ENCODE measurements at places on chromosomes 6 and 20.
A peak's percentile ranks its signal among the peaks of the same experiment; 100 is the strongest.

- no peak for DNase-seq
Measured at GRCh38 chr20:32067234-32067821, 15.3 kb downstream of the HCK start.

GRCh38 chr6:84280639-84281038 lies 53.2 kb upstream of the CEP162 start:
- DNase-seq = no peak

DNA sequence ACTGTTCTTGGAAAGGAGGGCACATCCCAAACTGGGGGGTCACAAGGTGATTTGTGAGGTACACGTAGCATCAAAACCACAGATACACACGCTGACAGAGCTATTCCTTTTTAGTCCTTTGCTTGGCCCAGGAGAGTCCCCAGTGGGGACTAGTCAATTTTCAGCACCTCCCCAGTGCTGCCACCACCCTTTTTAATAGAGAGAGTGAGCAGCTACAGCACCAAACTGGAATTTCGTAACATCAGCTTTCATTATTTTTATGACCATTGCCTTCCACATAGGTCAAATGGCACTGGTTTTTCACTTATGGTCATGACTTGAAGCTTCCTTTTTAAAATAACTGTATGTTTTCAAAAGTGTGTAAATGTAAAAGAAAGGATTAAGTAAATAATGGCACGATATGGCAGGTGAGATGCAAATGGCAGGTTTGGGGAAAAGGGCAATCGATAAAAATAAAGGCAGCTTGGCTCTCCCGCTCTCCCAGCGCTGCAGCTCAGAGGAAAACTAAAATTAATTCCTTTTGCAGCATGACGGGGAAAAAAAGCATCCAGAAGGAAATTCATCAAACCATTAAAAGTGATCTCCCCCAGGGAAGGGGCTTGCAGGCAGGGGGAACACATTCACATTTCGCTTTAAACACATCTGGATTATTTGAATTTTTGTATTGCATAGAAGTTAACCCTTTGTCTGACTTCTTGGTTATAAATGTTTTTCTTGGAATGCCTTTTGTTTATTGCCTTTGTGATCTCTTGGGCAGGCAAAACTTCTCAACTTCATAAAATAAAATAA lies 95.2 kb downstream of the ANKRD60 start:
- DNase-seq = no peak

GRCh38 chr6:158262755-158263154 lies 49.5 kb upstream of the TULP4 start:
- DNase-seq = no peak

GRCh38 chr20:17061715-17062114 lies 165.1 kb upstream of the PCSK2 start:
- no peak for DNase-seq

DNA sequence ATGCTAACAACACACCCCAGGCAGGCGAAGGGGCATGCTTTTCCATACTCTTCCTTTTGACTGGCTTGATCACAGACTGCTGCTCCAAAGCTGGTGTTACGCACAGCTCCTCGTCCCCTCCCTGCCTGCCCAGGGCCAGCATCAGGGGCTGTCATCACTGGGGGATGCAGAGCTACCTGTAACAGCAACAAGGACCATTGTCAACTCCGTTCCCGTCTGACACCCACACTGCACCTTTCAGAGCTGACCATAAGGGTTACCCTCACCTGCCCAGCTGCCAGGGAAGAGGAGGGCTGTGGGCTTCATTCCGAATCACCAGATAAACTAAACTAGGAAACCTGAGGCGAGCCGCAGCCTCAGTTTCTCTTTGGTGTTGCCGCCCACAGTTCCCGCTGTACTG lies 15.4 kb downstream of the NQO2 start:
- DNase-seq = no peak

DNA sequence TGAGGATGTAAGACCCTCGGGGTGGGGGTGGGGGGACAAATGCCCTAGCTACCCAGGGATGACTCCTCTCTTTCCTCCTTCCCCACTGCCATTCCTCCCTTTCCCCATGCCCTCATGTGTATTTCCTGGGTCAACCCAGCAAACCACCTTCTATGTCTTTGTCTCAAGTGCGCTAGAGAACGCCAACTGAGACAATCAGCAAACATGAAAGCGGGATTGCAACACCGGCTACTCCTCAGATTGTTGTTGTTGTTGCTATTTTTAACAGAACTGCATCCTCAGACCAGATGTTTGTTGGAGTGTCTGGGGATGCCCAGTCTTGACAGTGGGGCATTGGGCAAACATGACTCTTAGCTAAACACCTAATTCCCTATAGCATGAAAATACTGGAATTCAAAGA lies 39.3 kb upstream of the HIVEP1 start:
- no peak for DNase-seq

GRCh38 chr6:52013035-52013434 lies 74.4 kb downstream of the PKHD1 start:
- DNase-seq = no peak

DNA sequence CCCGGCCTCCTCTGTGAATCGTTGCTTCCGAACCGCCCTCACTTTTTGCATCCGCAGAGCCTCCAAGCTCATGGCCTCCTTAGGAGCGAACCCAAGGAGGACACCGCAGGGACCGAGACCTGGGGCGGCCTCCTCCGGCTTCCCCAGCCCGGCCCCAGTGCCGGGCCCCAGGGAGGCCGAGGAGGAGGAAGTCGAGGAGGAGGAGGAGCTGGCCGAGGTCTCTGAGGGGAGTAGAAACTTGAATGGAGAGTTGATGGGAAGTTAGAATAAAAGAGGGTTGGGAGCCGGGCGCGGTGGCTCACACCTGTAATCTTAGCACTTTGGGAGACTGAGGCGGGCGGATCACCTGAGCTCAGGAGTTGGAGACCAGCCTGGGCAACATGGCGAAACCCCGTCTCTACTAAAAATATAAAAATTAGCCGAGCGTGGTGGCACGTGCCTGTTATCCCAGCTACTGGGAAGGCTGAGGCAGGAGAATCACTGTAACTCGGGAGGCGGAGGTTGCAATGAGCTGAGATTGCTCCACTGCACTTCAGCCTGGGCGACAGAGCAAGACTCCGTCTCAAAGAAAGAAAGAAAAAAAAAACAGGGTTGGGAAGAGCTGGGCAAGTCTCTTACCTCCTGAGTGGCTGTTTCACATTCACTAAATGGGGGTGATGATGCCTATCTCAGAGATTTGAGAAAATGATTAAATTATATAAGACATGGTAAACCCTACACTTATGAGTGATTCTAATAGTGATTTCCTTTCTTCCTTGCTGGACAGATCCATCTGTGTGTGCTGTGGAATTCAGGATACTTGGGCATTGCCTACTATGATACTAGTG lies 805 bp downstream of the MSH5 start:
- no peak for DNase-seq

- DNase-seq = no peak
Measured at GRCh38 chr20:33539129-33539528, 49.2 kb downstream of the CBFA2T2 start.

- DNase-seq = no peak
Measured at GRCh38 chr6:31210123-31210522, 39.6 kb upstream of the POU5F1 start.

DNA sequence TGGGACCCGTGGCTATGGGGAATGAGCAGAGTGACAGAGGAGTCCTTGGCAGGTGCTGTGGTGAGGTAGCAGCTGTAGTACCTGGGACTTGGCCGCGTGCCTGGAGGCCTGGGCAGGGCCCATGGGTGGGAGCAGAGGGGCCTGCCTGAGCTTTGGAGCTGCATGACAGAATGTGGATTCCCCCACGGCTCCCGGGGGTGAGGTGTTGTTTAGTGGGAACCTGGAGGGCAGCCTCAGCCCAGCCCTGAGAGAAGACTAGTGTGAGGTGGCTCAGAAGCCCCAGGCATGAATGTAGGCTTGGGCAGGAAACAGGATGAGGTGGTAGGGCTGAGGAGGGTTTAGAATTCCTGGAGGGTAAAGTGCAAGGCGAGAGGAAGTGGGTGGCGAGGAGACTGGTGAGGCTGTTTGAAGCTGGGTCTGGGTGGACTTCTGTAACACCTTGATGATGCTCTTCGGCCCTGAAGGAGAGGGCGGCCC lies 86.5 kb upstream of the SCP2D1 start:
- no peak for DNase-seq

- no peak for DNase-seq
Measured at GRCh38 chr20:17480696-17481095, 50.5 kb downstream of the BFSP1 start.

DNA sequence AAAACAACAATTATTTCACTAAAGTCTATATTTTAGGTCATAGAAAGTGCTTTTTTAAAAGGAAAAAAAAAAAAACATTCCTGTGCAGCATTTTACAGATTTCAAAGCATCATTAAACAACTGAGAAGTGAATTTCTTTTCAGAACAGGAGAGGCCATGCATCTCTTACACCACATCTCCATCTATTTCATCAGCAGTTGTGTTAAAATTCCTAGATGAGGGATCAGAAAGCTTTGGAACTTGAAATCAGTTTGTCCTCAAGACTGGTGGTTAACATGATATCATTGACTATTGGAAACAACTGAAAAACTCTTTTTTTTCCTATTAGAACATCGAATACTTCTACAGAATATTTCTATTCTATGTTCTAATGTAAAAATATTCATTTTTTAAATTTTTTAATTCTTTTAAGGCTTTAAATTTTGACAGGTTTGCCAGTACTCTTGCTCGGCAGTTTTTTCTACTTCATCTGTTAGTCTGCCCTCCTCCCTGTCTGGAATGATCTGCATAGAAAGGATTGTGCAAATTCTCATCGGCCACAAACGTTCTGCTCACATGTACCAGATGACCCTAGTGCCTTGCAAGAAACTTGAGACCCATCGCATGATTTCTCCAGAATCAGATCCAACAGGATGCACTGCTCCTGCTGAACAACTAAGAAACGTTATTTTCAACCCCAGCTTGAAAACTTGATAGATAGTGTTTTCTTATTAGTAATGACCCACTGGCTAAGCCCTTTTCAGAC lies 411.0 kb upstream of the AGPAT4 start:
- no peak for DNase-seq

DNA sequence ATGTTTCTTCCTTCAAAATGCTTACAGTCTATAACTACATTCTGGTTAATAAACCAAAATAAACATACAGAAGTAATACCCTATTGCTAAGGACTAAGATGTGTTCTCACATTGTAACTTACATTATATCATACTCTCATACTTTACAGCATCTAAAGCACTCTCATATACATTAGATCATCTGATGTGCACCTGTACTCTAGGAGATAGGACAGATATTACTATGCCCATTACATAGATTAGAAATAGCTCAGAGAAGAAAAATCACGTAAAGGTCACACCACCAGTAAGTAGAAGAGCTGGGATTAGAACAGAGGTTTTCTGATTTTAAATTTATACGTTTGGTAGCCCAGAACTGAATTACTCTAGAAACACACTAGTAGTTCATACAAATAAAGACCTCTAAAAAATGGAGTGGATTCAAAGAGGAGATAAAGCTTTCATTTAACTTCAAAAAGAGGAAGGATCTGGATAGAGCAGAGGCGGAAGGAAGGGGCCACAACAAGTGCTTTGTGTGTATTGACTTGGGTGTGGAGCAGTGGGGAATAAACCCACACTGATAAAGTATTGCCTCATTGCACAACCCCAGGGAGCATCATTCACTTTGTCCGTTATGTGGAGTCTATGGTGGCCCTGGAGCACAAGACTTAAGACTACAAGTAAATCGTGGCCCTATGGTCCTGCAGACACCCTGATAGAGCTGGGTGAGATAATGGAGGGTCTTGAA lies 30.9 kb downstream of the SLC2A12 start:
- DNase-seq = no peak

DNA sequence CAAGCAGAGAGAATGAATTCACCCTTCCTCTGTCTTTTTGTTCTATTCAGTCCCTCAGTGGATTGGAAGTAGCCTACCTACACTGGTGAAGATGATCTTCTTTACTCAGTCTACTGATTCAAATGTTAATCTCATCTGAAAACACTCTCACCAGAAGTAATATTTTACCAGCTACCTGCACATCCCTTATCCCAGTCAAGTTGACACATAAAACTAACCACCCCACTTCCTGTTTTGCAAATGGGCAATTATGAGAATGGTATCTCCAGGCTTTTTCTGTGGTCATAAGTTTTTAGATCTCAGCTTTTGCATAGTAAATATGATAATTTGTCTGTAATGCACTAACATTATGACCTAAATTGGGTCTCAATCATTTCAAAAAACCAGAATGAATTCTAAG lies 228.8 kb upstream of the ECI2 start:
- no peak for DNase-seq

DNA sequence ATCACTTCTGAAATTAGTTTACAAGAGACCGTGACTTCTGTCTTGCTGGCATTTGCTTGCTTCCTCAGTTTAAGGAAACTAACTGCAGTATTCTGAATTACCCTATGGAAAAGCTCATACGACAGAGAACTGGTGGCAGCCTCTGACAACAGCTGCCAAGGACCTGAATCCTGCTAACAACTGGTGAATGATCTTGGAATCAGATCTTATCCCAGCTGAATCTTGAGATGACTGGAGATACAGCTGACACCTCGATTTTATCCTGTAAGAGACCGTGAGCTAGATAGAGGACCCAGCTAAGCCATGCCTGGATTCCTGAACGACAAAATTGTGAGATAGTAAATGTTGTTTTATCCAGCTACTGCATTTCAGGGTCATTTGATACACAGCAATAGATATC lies 202.3 kb downstream of the OGFRL1 start:
- no peak for DNase-seq

DNA sequence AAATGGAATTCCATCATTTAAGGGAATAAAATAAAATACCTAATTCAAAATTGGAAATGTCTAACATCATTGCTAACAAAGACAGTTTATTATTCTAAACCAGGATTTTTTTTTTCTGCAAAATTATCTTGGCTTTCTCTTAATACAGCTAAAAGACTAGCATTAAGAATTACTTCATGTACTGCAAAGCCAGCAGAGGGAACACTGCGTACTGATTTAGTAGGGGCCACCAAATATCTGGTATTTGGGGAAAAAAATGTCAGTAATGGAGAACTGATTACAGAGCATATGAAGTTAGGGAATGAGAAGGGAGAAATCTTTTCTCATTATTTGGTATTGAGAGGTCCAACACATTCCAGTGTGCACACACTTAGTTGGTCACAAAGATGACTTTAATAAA lies 3.2 kb upstream of the SOX4 start:
- DNase-seq = no peak

- DNase-seq = no peak
Measured at GRCh38 chr6:144298194-144298593, 13.1 kb downstream of the UTRN start.

DNA sequence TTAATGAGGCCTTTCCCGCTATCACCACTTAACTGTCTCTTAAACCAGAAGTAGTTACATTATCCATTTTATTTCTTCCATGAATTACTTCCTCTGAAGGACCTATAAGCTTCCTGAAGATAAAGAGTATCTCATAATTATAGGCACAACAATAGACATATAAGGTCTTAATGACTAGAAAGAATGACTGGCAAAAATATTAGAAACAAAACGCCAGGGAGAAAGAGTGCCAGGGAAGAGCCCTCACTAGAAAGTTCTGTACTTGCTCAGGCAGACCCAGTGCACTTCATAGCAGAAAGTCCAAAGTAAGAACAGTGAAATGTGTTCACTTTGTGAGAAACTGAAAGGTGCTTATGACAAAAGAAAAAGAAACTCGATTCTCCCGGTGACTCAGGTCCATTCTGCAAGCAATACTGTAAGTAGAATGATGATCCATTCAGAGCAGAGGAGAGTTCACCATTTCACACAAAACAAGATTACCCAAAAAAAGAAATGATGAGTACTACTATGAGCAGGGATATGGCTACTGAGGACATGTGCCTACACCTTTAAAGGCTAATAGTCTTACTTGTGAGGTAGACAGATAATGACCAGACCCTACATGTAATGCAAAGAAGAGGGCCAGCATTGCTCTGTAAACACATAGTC lies 5.5 kb downstream of the ZNF334 start:
- DNase-seq = no peak

- DNase-seq = peak; percentile 80
Measured at GRCh38 chr20:32277361-32278198, at the start of gene KIF3B. TSS of gene KIF3B (plus strand) at chr20:32277651. CDS start at chr20:32309778, 32,127 bp downstream.

Data from C1 segment of cervical spinal cord (tissue), 14 donors.